ENCODE measurements at places on chromosomes 3 and 15.

DNA sequence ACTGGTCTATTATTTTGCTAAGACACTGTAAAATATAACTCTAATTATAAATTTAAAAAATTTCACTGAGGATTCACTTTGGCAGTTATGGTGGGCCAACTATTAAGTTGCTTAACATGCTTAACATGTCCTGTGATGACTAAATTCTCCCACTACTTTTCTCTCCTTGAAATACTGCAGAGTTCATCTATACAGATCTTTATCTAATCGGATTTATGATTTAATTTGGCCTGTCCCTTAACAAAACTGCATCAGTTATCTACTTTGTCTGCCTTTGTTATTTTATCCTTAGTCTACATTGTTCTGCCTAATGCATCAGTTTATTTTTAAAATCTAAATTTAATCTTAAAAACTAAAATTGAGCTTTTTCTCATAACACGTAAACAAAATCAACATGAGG, 26.4 kb downstream of the CD96 start:
- no peak for DNase-seq

DNA sequence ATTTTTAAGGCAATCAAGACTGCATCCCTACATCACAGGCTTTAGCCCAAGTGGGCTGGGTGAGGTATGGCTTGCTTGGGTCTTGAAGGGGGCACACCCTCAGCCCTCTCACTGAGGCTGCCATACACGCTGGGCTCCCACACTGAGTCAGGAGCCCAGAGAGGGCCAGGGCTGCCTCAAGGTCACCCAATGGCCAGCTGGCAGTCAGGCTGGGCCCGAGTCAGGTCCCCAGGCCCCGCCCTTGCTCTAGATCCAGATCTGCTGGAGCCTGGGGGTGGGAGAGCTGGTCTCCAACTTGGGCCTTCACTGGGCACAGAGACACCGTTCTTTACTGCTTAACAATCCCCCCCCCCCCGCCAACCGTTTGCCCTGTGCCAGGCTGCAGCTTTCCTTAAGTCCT, 88.1 kb downstream of the IQSEC1 start:
- DNase-seq = no peak

DNA sequence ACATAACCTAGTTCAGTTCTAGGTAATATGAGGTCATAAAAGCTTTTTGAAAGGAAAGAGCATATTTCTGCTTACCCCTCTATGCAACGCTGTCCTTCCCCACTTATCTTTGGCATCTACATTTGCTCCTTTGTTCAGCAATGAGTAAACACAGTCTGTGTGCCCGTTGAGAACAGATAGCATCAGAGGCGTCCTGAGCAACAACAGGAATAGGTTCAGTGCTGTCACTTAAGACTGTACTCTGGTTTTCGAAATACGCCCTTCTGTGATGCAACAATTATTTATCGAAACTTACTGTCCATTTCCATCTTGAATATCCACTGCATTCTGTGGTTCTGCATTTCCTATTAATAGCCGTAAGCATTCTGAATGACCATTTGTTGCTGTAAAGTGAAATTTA, 84.4 kb downstream of the BTD start:
- no peak for DNase-seq

DNA sequence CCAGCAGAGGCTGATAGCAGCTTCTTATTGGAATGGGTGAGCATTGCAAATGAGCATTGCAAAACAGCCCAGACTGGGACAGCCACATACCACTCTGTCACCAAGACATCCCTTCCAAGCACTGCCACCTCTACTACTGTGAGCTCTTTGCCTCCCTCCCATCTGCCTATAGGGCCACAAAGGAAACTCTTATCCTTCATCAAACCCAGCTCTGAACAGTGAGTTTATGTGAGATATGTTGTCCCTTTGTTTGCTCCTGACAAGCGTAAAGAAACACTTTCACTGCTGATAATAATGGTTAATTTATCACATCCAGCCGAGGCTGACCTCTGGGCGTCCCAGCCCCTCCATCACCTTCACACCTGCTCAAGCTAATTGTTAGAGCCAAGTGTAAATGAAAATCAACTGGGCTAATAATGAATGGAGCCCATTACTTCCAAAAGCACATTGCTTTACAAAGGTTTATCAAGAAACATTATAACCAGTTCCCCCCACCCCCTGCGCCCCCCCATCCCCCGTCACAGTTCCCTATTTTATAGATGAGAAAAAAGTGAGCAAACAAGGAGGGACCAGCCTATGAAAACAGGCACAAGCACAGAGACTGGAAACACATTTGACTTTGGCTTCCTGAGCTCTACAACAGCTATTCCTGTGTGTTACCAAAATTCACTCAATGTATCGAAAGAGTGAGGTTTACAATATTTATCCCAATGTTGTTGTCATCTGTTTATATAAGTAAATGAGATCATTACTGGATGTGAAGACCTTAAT, 146.3 kb downstream of the ANXA2 start:
- no peak for DNase-seq

- DNase-seq = peak; percentile 60
These were observed 22.0 kb upstream of the DOCK3 start for GRCh38 chr3:50652709-50653108.

- DNase-seq = no peak
These were observed 12.6 kb upstream of the LCTL start for GRCh38 chr15:66578286-66578875.

GRCh38 chr3:108489776-108490175, 20.6 kb downstream of the MYH15 start:
- DNase-seq = peak; percentile 53

DNA sequence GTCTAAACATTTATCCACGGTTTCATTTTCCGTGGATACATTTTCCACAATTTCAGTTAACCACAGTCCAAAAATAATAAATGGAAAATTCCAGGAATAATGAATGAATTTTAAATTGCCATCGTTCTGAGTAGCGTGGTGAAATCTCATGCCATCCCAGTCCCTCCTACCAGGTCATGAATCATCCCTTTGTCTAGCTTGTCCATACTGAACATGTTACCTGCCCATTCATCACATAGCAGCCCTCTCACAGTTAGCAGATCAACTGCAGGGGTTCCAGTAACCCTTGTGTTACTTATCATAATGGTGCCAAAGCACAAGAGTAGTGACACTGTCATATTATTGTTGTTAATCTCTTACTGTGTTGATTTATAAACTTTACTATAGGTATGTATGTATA, 124.5 kb downstream of the GSK3B start:
- no peak for DNase-seq

DNA sequence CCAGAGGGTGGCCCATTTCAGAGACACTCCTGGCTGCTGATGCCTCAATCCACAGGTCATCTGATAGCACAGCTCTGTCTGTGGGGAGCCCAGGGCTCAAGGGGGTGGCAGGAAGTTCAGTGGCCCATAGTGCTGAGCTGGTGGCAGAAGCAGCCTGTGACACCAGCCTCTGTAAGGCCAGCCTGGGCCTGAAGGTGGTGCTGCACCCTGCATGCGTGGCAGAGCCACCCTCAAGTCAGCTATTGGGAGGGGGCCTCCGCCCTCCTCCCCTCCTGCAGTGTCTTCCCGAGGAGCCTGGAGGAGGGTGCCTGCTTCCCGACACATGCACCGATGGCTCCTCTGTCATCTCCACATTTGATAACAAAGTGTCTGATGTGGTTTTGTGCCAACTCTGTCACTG, 3.0 kb downstream of the PLA1A start:
- no peak for DNase-seq

- no peak for DNase-seq
These were observed 255.7 kb upstream of the TBL1XR1 start for GRCh38 chr3:177452831-177453450.

DNA sequence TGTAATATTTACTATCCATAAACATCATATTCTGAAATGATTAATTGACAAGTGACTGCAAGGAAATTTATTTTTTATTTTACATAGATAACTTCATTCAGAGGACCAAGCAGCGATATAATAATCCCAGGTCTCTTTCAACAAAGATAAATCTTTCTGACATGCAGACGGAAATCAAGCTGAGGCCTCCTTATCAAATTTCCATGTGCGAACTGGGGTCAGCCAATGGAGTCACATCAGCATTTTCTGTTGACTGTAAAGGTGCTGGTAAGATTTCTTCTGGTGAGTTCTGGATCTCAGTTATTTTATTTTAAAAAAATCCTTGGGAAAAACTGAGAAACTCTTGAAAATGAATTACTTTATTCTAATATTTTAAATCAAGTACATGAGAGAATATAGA, 23.3 kb downstream of the SEC22A start:
- no peak for DNase-seq

DNA sequence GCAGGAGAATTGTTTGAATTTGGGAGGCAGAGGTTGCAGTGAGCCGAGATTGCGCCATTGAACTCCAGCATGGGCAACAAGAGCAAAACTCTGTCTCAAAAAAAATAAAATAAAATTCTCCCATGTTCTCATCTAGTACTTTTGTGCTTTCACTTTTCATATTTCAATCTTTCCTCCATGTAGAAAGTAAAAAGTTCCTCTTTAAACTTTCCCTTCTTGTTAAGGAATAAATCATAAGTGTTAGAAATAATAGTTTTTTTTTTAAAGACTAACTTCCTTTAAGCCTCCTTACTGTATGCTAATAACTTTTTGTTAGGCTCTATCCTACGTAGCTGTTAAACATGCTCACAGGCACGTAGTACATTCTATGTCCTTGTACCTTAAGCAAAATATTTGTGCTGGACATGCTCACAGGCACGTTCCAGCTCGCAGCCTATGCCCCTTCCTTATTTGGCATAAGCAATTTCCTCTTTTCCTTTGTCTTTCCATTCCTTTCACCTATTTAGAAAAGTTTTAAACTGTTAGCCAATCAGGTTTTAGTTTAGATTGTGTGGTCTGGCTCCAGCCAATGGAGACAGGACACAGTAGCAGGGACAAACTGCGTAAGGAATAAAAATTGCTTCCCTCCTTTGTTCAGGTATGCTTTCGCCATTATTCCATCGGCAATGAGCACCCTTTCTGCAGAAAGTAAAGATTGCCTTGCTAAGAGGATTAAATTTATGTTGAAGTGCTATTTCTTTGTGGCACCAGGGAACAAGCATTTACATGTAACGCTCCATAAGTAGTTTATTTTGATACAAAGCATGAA, 38.9 kb upstream of the PIK3CB start:
- no peak for DNase-seq

DNA sequence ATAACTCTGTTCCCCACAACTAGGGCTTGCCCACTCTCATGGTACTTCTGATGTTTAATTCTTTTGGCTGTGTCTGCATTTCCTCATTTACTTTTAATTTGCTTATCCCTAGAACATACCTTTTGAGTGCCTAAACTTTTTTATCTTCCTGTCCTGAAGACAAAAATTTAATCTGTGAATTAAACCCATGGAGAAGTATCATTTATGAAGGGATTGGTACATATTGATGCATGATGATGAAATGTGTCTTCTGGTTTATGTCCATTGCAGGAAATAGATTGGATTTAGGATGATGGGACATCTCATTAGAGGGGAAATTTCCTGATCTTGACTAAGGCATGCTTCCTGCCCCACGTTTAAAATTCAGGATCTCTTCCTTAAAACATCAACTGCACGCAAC, 109.5 kb downstream of the PGPEP1L start:
- DNase-seq = no peak

GRCh38 chr3:178067721-178068120, 468.5 kb upstream of the KCNMB2 start:
- DNase-seq = no peak

DNA sequence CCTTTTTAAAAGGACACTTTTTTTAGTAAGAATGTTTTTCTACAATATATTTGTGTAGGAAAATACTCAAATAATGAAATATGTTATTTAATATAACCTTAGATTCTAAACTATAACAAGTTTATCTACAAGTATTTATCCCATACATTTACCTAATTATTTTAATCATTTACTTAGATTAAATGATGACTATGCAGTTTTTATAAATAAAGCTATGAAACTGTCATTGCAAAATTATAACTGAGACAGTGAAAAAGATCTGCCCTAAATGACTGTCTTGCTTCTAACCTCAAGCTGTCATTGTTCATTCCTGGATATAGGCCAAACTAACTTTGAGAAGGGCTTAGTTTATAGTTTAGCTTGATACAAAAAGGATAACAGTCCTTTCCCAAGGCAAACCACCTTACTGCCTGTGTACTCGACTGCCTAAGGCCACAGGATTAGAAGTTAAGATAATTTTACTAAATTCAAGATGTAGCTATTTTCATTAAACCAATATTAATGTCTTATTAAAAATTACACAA, 84.1 kb downstream of the GLDN start:
- DNase-seq = no peak
